SHP77 (cell line): ENCODE measurements at places on chromosomes 5 and 9.

DNA sequence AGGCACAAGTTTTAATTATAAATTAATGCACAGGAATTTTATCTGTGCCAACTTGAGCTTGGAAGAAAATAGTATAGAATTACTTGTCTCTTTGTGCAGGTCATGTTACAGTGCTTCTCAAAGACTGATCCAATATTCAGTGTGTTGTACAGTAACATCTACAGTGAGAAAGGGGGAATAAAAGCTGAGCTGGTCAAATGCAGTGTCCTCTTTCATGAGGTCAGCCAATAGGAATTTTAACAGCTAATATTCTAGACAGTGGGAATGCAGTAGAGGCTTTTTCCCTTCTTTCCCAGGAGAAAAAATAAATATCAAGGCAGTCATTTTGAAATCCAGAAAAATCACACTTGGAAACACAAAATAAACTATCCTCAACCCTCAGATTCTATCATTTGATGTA lies 95.7 kb upstream of the ITGA1 start:
- DNase-seq: no peak

GRCh38 chr9:109961626-109962025 lies 181.6 kb downstream of the PALM2AKAP2 start:
- DNase-seq: no peak

- peak; percentile 94 for DNase-seq
Observed at GRCh38 chr9:133347985-133348717, at the start of the genes MED22 and RPL7A. MED22 (minus strand) TSS chr9:133348131; CDS start chr9:133346662, 1,469 bp downstream. RPL7A (plus strand) TSS chr9:133348218; CDS start chr9:133348244, 26 bp downstream.

- no peak for DNase-seq
Observed at GRCh38 chr5:31366941-31367340, 165.0 kb downstream of the DROSHA start.

GRCh38 chr9:116555119-116555518 lies 132.0 kb upstream of the TRIM32 start:
- DNase-seq: no peak

DNA sequence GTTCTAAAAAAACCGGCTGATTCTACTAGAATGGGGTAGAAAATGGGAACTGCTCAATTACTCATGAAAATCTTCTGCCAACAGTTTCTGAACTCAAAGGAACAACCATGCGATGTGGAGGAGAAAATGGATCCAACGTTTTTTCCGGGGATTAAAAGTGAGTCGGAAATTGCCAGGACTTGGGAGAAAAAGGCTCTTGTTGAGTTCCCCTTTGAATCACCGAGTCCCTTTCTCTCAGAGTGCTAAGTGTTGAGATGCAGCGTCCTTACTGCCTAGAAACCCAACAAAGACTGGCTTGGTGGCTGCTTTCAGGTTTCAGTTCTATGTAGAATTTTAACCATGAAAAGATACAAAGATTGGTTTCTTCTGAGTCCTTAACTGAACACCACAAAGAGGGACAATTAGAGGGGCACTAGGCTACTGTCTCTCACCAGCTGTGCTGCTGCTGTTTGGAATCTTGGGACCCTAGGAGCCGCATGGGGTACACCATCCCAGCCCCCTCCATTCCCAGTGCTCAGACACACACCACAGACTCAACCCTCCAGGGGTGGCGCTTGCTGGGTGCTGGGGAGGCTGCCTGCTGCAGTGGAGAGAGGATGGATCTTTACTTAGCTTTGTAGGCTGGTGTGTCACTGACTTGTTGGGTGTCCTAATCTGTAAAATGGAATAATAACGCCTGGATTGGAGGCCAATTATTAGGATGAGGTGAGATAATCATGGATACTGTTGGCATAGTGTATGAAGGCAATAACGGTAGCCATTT lies 21.5 kb upstream of the NEUROG1 start:
- DNase-seq: no peak

GRCh38 chr9:126292736-126293521 lies 33.7 kb upstream of the MVB12B start:
- DNase-seq: peak; percentile 56

DNA sequence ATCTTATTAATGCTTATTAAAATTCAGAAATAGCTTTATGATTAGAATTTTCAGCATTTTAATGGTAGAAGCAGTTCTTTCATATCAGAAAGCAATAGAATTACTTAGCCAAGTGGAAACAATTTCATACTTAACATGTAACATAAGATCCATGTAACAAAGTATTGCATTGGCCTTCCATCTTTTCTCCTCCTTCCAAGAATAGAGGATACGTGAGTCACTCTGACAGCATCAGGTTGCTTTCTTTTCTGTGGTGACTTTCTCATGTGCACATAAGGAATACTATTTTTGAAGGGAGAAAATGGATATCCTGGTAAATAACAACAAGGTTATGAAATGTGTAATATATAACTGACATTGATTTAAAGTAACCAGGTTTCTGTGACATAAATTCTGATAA lies 272.2 kb downstream of the ANXA1 start:
- no peak for DNase-seq

GRCh38 chr5:107916731-107917725 lies 246.3 kb upstream of the EFNA5 start:
- no peak for DNase-seq

DNA sequence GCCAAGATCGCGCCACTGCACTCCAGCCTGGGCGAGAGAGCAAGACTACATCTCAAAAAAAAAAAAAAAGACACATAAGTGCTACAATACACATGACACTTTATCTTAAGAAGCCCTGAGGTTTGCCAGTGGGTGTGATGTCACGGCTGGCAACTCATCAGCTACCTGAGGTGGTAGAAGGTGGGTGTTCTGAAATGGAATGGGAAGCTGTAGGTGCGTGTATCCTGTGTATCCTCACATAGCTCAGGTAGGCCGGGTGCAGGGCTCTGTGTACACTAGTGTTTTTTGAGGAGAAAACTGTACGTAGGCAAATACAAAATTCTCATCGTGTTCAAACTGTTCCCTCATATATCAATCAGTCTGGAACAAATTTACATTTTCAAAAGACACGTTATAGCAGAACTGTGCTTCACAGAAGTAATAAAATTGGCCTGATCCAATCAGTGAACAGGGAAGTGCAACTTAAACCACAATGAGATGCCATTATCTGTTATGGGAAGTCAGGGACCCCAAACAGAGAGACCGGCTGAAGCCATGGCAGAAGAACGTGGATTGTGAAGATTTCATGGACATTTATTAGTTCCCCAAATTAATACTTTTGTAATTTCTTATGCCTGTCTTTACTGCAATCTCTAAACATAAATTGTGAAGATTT lies 10.4 kb downstream of the BICD2 start:
- DNase-seq: no peak

- DNase-seq: no peak
Observed at GRCh38 chr5:54440456-54440893, 15.0 kb upstream of the HSPB3 start.

DNA sequence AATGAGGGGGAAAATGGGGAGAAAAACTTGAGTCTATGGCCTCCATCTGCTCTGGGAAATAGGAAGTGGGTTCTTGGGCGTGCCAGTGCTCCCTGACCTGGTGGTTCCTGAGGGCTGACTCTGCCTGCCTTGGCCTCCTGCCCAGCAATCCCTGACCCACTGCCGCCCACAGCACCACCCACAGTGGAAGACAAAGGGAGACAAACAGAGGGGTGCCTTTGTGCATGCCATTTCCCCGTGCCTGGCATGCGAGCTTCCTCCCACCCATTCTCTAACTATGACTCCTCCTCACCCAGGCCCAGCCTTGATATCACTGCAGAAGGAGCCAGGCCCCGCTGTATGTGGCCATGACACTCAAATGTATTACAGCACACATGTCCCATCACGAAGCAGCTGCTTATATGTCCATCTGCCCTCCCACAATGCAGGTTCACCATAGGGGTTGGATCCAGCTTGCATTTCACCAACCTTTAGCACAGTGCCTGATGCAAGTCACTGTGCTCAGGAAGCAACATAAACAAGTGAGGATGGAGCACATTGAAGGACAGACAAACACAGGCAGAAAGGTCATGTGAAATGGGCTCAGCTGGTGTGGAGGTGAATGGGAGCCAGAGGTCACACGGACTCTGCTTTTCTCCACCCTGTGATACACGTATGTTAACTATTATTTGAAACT lies 84.4 kb downstream of the ADRB2 start:
- DNase-seq: no peak

GRCh38 chr9:28163619-28164018 lies 590.3 kb upstream of the C9orf72 start:
- no peak for DNase-seq

DNA sequence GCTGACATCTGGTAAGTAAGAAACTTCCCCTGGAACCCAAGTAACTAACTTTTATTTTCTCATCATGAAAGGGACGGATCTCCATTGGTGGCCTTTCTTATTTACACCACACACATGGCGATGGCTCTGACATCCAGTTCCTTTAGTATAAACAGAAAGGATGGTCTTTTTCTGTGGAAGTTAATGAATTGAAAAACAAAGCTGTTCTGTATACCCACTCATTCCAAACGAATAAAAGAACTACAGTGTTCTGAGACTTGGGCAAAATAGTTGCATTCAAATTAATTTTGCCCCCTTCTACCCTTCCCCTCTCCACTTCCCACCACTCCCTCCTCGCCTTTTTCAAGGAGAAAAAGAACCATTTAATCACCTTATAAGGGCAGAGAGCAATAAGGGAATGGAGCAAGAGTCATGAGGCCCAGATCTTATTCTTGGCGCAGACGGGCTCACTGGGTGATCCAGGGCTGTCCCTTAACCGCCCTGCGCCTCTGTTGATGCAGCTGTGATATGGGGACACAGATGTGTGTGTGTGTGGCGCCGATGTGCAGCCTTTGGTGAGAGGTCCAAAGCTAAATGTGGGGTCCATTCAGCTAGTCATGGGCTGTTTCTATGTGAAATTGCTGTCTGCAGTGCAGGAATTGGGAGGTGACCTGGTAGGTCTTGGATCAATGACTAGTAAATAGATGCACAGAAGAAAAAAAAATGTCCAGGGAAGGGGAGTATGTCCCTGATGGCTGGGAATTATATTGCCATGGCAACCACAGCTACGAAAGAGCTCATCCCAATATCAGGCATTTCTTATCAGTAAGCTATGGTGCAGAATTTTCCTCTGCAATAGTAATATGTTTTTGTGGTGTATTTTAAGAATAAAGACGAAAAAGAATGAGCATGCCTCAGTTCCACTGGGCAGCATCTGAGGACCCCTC lies 141.5 kb upstream of the ERCC6L2 start:
- DNase-seq: no peak

- no peak for DNase-seq
Observed at GRCh38 chr9:16768816-16769215, 101.7 kb downstream of the BNC2 start.

DNA sequence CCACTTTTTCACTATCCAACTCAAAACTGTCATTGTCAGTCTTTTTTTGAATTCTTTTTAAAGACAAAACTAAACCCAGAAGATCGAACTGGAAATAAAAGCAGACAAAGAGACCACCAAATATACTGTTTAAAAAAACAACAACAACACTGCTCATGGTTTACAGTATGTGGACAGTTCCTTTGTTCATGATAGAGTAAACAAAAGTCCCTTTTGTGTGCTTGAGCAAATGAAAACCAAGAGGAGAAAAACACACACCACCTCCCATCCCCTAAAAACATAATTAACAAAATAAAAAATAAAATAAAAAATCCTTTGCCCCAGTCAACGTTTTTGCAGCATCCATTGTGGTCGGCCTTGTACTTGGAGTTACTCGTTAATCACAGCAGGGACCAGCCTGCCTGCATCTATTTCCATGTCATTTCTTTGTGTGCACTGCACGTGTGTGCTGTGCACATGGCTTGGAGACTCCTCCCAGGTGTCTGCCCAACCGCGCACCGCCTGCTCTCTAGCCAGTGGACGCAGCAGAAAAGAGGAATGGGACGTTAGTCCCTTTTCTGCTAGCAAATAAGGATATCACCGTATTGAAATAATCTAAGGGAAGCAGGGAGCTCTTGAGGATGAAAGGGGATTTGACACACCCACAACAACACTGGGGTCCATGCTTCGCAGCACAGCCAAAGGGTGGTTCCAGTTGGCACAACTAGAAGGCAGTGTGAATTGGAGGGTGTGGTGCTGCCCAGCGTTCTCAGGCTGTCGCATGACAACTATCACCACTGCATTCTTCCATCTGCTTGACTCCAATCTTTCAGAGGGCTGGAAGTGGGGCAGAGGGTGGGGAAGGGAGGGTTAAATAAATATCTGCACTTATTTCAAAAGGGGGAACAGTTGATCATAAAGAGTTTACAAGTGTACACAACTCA lies 130.0 kb downstream of the SEMA6A start:
- DNase-seq: no peak

DNA sequence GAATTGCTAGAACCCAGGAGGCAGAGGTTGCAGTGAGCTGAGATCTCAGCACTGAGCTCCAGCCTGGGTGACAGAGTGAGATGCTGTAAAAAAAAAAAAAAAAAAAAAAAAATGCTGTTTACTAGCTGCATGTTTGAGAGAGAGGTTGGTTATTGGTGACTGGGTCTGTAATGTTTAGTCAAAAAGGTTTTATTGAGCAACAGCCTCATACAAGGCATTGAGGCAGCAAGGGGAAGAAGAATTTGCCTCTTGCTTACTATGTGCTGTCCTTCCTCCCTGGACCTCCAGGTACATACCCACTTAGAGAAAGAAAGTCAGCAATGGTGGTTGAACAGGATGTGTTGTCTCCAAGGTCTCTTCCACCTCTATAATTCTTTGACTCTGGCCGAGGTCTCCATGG lies 140.7 kb upstream of the SPRY4 start:
- DNase-seq: no peak

DNA sequence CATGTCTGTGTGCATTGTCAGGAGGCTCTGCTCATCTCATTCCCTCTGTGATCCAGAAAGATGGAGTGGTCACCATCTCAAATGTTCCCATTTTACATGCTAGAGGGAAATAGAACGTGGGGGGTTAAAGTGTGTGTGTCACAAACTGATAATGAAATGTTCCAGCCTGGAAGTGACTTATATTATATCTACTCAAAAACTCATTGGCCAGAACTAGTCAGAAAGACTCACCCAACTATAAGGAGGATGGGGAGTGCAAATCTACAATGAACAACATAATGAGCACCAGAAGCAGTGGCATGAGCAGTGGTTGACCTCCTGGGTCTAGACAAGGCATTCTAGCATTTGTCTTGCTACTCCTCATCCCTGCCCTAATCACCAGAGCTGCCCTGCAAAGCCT lies 81.0 kb downstream of the HTR4 start:
- no peak for DNase-seq

DNA sequence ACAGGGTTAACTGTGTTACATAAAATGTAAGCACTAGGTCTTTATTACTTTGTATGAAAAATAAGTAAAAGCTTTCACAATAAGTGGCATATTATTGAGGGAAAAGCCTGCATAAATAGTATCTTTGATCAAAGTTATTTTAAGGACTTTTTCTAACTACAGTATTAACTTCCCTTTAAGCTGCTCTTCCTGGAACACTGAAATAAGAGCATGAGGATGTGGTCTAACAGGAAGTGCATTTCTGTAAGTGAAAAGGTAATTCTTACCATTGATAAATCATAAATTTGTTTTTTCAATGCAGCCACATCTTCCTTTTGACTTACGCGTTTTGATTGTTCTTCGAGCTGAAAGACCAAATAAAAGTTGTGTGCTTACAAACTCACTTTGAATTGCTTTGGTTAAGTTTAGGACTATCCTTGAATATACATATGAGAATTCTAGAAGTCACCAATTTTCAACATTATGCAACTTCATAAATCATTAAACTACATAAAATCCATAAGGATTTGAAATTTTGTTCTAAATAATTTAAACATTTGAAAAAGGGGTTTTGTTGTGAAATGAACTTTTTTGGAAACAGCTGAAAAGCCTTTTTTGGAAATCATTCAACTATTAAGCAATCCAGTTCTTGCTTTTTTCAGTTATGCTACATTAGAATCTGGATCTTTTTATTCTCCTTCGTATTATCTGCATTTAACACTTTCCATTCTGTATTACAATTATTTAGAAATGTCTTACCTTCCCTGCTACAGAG lies 50.6 kb downstream of the RASEF start:
- no peak for DNase-seq
